ENCODE measurements at places on chromosomes 13 and 19. TPM values are rescaled to one million over a fixed set of nuclear protein-coding genes. Genes with fewer than 3 reads are reported as not detected.

The LEUTX gene
- total RNA-seq, result not detected

- no peak overlapping the region for H3K4me3 ChIP-seq
- no peak for DNase-seq
- peaks cover 13% of the 10 kb centered on the region for H3K27me3 ChIP-seq
- H3K4me1 ChIP-seq, result no peaks in the 10 kb centered on the region
Observed at GRCh38 chr19:19004144-19004543, 29.2 kb downstream of the SUGP2 start.

The PROZ gene
- not detected for total RNA-seq

The BCKDHA gene
- 25.0 TPM for total RNA-seq

DNA sequence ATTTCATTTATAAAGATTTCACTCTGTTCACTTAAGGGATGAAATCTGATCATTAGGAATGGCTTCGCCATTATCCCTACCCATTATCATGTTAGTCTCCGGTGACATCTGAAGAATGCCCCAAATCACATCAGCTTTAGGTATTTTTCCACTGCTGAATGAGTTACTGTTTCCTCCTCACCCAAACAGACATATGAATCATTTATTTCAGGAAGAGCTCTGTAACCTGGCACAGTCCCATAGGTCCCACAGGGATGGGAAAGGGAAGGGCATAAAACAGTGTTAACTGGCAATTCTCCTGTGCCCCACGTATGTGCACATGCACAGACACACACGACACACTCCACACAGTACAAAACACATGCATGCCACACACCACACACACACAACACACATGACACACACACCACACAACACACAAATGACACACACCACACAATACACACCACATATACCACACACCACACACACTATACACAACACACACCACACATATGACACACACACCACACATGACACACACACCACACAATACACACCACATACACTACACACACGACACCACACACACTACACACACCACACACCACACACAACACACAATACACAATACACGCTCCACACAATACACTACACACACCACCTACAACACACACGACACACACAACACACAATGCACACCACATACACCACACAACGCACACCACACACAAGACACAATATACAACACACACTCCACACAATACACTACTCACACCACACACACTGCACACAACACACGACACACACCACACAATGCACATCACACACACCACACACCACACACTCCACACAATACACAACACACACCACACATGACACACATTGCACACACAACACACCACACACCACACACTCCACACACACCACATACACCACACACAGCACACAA is 15.4 kb downstream of the TMEM255B start:
- peaks cover 17% of the 10 kb centered on the region for H3K4me1 ChIP-seq
- no peak overlapping the region for H3K27ac ChIP-seq
- no peak for DNase-seq
- peaks cover 11% of the 10 kb centered on the region for H3K27me3 ChIP-seq

The JSRP1 gene
- total RNA-seq, result not detected

DNA sequence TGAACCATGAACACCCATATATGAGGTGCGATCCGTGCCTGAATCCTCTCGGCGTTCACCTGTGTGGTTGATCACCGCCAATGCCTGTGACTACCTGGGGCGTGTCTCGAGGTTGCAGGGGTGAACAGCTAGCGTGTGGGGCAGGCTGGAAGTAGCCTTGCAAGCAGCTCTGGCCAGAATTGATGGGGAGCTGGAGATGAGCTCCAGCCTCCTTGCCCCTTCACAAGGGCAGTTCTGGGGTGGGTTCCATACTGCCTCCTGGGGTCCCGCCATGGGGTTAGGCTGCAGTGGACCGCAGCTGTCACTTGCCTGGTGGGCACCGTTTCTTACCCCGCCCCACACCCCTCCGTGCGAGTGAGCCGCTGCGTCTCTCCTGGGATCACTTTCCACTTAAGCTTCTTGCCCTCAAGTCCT is 154.5 kb upstream of the SOX1 start:
- peaks cover 3% of the 10 kb centered on the region for H3K36me3 ChIP-seq
- DNase-seq, result no peak
- H3K27ac ChIP-seq, result no peak overlapping the region
- no peak overlapping the region for H3K4me3 ChIP-seq
- H3K4me1 ChIP-seq, result peaks cover 2% of the 10 kb centered on the region
- peaks cover 18% of the 10 kb centered on the region for H3K27me3 ChIP-seq

DNA sequence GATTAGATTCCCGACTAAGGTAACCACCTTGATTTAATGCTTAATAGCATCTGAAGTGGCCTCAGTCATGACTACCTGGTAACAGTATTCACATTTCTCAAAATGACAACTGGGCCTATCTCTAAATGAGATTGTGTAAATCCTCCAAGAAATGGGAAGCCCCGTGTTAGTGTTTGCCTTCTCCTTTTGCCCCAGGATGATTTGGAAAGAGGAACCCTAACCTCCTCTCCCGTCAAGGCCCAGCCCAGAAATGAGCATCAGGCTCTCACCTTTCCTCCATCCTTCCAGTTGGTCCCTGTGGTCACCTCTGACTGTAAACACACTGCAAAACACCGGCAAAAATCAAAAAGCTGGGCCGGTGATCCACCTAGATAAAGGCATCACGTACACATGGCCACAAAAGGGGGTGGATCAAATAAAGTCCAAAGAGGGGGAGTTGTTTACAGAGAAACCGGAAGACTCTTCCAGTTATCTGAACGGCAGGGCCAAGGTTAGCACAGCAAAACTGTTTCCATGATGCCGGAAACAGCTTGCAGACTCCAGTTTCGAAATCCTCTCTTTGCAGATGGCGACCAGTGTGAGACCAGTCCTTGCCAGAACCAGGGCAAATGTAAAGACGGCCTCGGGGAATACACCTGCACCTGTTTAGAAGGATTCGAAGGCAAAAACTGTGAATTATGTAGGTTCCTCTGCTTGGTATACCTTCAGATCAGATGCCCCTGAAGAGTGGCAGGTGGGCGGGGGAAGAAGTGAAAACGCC is 16.4 kb downstream of the F10 start:
- no peak for DNase-seq
- H3K4me1 ChIP-seq, result no peaks in the 10 kb centered on the region
- H3K27me3 ChIP-seq, result no peaks in the 10 kb centered on the region
- H3K27ac ChIP-seq, result no peak overlapping the region
